Amniotic stem cell (primary cell): ENCODE measurements at places on chromosomes 1 and 21.

DNA sequence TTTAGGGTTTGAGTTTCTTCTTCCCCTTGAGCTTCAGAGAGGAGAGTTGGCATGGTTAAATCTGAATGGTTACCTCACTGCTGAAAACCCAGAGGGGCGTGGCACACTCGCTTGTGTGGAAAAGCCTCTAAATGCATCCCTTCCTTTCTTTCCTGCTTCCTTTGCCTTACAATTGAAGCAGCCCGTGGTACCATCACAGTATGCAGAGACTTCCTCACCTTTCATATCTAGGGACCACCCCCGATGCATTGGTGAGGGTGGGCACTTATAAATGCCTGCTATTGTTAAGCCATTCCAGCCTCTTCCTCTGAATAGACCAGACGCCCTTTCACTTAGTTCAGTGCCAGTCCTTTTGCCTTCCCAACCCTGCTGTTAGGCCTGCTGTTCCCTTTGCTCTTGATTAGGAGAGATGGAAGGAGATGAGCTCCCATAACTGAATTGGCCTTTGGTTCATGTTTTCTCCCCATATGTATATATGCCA, 21.9 kb upstream of the LAX1 start:
- no peak for DNase-seq

DNA sequence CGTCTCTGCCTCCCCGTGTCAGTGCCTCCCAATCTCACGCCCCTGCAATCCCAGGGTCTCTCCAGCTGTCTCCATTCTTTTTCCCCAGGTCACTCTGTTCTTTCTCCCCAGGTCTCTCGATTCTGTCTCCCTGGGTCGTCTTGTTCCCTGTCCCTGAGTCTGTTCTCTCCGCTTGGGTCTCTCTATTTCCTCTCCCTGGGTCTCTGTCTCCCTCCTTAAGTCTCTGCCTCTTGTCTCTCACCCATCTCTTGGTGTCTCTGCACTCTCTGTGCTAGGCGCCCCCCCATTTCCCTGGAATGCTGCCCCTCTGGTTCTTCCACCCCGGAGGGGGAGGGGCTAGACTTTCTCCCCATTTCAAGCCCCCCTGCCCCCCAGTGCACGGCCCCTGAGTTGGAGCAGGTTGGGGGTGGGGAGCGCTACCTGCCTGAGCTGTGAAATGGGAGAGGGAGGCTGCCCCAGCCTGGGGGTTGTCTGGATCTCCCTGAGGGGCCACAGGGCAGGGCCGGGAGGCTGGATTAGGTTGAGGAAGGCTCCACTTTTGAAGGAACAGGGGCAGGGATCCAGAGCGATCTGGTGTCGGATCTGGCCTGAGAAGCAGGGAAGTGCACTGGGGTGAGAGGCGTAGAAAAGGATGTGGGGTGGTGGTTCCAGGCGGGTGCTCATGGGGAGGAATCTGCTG, 1.4 kb downstream of the PTPRF start:
- DNase-seq = no peak

- no peak for DNase-seq
These were observed 15.4 kb upstream of the CD2 start for GRCh38 chr1:116738673-116739370.

DNA sequence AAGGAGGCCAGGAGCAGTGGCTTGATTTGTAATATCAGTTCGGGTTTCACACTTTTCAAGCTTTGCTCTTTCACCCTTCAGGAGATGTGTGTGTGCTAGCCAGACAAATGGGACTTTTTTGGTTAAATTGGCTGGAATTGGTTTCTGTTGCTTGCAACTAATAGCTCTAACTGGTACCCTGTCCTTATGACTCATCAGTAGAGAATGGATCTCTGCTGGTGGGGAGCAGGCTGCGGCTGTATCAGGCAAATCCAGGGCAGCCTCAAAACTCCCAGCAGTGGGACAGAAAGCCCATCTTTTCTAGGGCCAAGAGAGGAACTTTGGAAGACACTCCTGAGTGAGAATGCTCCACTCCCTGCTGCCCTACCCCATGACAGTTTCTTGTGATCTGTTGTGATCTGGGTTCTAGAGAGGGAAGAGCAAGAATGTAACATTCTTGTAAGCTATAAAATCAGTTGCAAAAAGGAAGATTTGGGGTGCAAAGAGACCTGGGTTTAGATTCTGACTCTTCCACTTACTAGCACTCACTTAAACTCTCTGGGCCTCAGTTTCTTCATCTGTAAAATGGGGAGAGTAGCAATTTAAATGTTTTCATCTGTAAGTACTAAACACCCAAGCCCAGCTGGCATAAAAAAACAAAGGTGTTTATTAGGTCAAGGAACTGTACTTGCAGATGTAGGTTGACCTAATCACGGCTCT, 257.0 kb upstream of the TMEM51 start:
- DNase-seq = no peak

DNA sequence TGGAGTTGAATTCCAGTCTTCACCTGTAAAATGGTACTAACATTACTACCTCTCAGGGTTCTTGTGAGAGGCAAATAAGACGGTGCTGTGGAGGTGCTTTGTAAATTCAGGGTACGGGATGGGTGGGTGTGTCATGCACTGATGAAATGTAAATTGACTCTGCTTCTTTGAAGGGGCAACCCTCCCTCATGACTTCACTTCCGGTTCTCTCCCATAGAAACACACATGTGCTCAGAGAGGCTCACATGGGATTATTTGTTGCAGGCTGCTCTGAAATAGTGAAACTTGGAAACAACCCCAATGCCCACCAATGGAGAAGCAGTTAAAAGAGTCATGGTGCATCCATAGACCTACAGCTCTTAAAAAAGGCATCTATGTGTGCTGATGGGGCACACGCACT, 44.9 kb upstream of the SCMH1 start:
- no peak for DNase-seq

- DNase-seq = no peak
These were observed 9.2 kb upstream of the TNFRSF1B start for GRCh38 chr1:12157366-12158231.

GRCh38 chr1:149903836-149904491, 4.6 kb downstream of the BOLA1 start:
- no peak for DNase-seq

- DNase-seq = no peak
These were observed 63.1 kb upstream of the KLHDC7A start for GRCh38 chr1:18417316-18418269.

DNA sequence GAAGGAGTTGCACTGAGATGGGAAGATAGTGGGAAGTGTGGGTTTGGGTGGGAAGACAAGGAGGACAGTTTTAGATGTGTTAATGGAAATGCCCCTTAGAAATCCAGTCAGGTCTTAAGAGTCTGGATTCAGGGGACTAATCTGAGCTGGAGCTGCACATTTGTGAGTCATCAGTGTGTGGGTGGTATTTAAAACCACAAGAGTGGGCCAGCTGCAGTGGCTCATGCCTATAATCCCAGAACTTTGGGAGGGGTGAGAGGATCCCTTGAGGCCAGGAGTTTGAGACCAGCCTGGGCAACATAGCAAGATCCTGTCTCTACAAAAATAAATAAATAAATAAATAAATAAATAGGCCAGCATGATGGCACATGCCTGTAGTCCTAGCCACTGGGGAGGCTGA, 40.9 kb upstream of the SLC6A9 start:
- DNase-seq = peak; percentile 65

GRCh38 chr1:12112711-12113161, 49.6 kb downstream of the TNFRSF8 start:
- DNase-seq = no peak

GRCh38 chr1:76053021-76053420, 21.5 kb upstream of the ST6GALNAC3 start:
- no peak for DNase-seq

GRCh38 chr1:32898958-32899357, 2.2 kb downstream of the TMEM54 start:
- DNase-seq = no peak

DNA sequence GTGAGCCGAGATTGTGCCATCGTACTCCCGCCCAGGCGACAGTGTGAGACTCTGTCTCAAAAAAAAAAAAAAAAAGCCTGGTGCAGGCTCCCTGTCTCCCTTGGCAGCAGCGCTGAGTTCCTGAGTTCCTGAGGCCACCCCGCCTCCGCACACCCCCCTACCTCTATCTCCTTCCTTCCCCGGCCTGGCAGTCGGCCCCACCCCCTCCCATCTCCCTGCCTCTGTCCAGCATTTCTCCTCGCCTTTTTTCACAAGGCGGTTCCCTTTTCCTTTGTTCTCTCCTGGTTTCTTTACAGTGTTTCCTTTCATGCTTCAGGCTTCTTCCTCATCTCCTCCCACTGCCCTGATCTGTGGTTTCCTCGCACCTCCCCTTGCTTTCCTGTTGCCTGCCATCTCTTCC, 2.7 kb downstream of the RORC start:
- DNase-seq = no peak
